Neural crest cell (in vitro differentiated cells): ENCODE measurements at places on chromosomes 7 and 10. TPM values are rescaled to one million over a fixed set of nuclear protein-coding genes. Genes with fewer than 3 reads are reported as not detected.

- no peaks in the 10 kb centered on the region for H3K4me1 ChIP-seq
- no peaks in the 10 kb centered on the region for H3K27me3 ChIP-seq
- H3K4me3 ChIP-seq: no peak overlapping the region
- no peak for DNase-seq
These were observed 95.6 kb upstream of the KIF5B start for GRCh38 chr10:32151871-32152270.

DNA sequence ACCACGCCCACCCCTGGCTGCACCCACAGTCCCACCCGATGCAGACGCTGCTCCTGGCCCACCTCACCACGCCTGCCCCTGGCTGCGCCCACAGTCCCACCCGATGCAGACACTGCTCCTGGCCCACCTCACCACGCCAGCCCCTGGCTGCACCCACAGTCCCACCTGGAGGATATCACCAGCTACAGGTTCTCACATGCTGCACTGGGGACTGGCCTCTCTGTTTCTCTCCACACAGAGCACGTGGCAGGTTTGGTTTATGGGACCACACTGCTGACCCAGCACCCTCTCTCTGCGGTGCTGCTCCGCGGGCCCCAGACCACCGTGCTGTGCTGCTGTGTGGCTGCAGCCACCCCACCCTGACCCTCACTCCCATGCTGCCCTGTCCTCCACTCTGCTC, 120.9 kb downstream of the VIPR2 start:
- H3K4me1 ChIP-seq: peaks cover 43% of the 10 kb centered on the region
- DNase-seq: no peak
- peaks cover 29% of the 10 kb centered on the region for H3K27me3 ChIP-seq

DNA sequence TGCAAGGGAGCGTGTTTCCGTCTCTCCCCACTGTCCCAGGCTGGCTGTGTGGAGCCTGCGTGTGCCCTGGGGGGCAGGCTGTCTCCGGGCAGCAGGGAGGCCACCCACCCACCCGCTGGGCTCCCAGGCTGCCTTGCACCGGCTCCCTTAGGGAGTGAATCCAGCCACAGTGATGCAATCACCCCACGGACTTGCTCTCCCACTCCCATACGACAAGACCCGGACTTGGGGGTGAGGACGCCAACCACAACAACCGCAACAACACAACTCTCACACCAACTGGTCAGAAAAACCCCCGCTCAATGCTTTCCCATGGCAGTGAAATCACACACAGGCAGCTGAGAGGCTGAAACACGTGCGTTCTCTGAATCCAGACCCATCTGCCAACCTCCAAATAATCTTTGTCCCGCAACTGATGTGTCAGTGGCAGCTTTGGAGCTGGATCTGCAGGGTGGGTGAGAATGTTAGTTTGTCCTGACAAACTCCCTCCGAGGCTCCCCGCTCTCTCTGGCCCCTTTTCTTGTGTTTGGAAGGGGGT, 62.7 kb upstream of the DDC start:
- no peak for DNase-seq
- peaks cover 3% of the 10 kb centered on the region for H3K36me3 ChIP-seq
- H3K27me3 ChIP-seq: no peaks in the 10 kb centered on the region
- peaks cover 24% of the 10 kb centered on the region for H3K4me1 ChIP-seq

DNA sequence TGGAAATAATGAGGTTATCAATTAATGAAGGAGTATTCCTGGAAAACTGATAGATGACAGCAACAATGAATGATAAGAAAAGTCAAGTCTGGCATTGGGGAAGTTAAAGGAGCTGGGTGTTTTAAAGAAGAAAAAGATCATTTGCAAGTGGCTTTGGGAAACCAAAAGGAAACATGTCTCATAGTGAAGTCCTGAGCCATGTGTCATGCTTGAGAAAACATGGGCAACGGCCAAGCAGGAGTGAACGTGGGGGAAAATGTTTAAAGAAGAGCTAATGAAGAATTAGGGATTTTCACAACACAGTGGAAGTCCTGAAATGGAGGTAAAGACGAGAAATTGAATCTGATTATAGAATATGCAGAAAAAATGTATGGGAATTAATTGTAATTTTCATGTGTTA, 1383.2 kb upstream of the CELF2 start:
- DNase-seq: no peak
- no peak overlapping the region for H3K27ac ChIP-seq
- no peaks in the 10 kb centered on the region for H3K4me1 ChIP-seq
- no peaks in the 10 kb centered on the region for H3K36me3 ChIP-seq
- no peak overlapping the region for H3K4me3 ChIP-seq

- no peak for DNase-seq
- no peak overlapping the region for H3K4me3 ChIP-seq
- peaks cover 9% of the 10 kb centered on the region for H3K4me1 ChIP-seq
- no peak overlapping the region for H3K27ac ChIP-seq
- no peaks in the 10 kb centered on the region for H3K27me3 ChIP-seq
These were observed 38.8 kb downstream of the NRBF2 start for GRCh38 chr10:63171926-63172325.

- H3K27me3 ChIP-seq: no peaks in the 10 kb centered on the region
- no peak for DNase-seq
- H3K27ac ChIP-seq: no peak overlapping the region
- H3K4me1 ChIP-seq: peaks cover 7% of the 10 kb centered on the region
- H3K36me3 ChIP-seq: peaks cover 2% of the 10 kb centered on the region
These were observed 231.2 kb downstream of the EXOC4 start for GRCh38 chr7:133484086-133484485.

DNA sequence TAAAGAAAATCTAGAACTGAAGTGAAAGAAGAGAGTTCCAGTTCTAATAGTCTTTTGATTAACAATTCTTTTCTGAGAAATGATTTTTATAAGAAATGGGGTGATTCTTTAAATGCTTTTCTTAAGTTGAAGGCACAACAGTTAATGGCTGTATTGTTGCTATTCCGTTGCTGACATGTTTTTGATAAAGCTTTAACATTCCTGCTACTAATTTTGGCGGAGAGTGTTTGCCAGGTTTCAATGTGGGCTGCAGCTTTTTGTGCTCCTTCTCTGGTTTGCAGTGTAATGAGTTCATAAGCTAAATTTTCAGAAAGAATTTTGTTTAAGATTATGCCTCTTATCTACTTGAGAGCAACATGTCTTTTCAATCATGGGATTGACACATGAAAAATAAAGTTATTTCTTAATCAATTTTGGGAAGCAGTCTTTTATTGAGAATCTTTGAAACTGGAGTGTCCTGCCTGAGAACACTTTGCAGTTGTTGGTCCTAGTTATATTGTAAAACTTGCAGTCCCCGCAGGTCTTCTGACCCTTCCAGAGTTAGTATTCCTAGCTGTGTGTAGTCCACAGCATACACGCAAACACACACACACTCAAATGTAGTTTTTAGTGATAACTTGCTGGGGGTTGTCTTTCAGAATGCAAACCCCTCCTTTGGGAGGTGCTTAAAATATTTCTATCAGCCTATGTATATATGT, 56.7 kb downstream of the COL17A1 start:
- peaks cover 11% of the 10 kb centered on the region for H3K36me3 ChIP-seq
- no peak overlapping the region for H3K27ac ChIP-seq
- H3K4me1 ChIP-seq: peaks cover 15% of the 10 kb centered on the region
- DNase-seq: no peak
- no peak overlapping the region for H3K4me3 ChIP-seq
- no peaks in the 10 kb centered on the region for H3K27me3 ChIP-seq

GRCh38 chr10:59337201-59337652, 25.1 kb downstream of the FAM13C start:
- no peaks in the 10 kb centered on the region for H3K36me3 ChIP-seq
- H3K4me3 ChIP-seq: no peak overlapping the region
- no peaks in the 10 kb centered on the region for H3K27me3 ChIP-seq
- H3K4me1 ChIP-seq: peaks cover 10% of the 10 kb centered on the region
- no peak for DNase-seq
- H3K27ac ChIP-seq: no peak overlapping the region

GRCh38 chr10:86198271-86198670, 168.3 kb downstream of the GRID1 start:
- DNase-seq: no peak
- no peak overlapping the region for H3K4me3 ChIP-seq
- H3K4me1 ChIP-seq: no peaks in the 10 kb centered on the region
- peaks cover 29% of the 10 kb centered on the region for H3K27me3 ChIP-seq
- H3K36me3 ChIP-seq: no peaks in the 10 kb centered on the region
- no peak overlapping the region for H3K27ac ChIP-seq

GRCh38 chr10:69562731-69563254, 10.4 kb downstream of the NEUROG3 start:
- peaks cover 35% of the 10 kb centered on the region for H3K4me1 ChIP-seq
- H3K4me3 ChIP-seq: peak overlapping the region; percentile 3
- peaks cover 97% of the 10 kb centered on the region for H3K27me3 ChIP-seq
- H3K36me3 ChIP-seq: no peaks in the 10 kb centered on the region
- no peak for DNase-seq

DNA sequence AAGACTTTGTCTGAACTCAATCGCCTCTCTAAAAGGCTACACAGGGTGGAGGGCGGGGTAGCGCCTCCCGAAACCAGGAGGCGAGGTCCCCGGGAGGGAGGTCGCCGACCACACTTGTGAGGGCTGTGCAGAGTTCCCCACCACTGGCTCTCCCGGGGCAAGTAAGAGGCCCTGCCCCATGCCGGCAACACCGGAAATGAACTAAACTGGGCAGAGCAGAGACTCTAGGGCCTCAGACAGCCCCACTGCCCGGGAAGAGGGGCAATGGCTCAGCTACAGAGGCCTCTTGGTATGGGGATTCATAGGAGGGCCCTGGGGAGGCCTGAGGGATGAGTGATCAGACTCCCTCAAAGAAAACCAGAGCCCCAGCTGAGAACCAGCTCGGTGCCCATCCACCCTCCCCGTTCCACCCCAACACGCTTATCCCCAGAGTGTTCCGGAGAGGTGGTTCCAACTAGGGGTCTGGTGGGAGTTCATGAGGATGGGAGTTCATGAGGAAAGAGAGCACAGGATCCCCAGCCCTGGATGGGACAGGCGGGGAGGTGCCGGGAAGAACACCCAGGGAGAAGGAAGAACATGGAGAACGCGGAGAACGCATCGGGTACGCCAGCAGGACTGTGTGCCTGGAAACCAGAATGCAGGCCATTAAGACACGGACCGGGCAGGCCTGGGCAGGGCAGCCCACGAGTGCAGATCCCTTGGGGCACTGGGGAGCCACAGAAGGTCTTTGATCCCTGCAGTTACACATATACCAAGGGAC, 89.4 kb upstream of the MYL10 start:
- no peak for DNase-seq
- H3K4me3 ChIP-seq: no peak overlapping the region
- H3K27me3 ChIP-seq: no peaks in the 10 kb centered on the region
- H3K4me1 ChIP-seq: no peaks in the 10 kb centered on the region
- H3K27ac ChIP-seq: no peak overlapping the region

GRCh38 chr10:112790921-112791320, 159.1 kb upstream of the TCF7L2 start:
- H3K4me1 ChIP-seq: peaks cover 17% of the 10 kb centered on the region
- H3K4me3 ChIP-seq: no peak overlapping the region
- no peak for DNase-seq

GRCh38 chr7:135158874-135159273, 11.0 kb downstream of the TMEM140 start:
- H3K4me3 ChIP-seq: no peak overlapping the region
- peaks cover 18% of the 10 kb centered on the region for H3K4me1 ChIP-seq
- peaks cover 71% of the 10 kb centered on the region for H3K36me3 ChIP-seq
- no peak for DNase-seq
- no peak overlapping the region for H3K27ac ChIP-seq
- no peaks in the 10 kb centered on the region for H3K27me3 ChIP-seq

- no peak for DNase-seq
- H3K4me3 ChIP-seq: no peak overlapping the region
- no peaks in the 10 kb centered on the region for H3K27me3 ChIP-seq
- no peaks in the 10 kb centered on the region for H3K36me3 ChIP-seq
These were observed 170.9 kb downstream of the PARD3 start for GRCh38 chr10:34644224-34644623.

BAMBI gene
- 4.8 and 5.5 TPM in 2 replicates for total RNA-seq

NKX1-2 gene
- not detected in 2 replicates for total RNA-seq

GALNT11 gene
- total RNA-seq: 30.6 and 33.7 TPM in 2 replicates

CYP2C19 gene
- not detected in 2 replicates for total RNA-seq
